CD8-positive, alpha-beta memory T cell (primary cell): ENCODE measurements at places on chromosomes 16 and 17. TPM values are rescaled to one million over a fixed set of nuclear protein-coding genes. Genes with fewer than 3 reads are reported as not detected.

- H3K4me3 ChIP-seq = no peak overlapping the region
- H3K27ac ChIP-seq = no peak overlapping the region
- peaks cover 6% of the 10 kb centered on the region for H3K36me3 ChIP-seq
These were observed 59.7 kb downstream of the LMF1 start for GRCh38 chr16:911101-911500.

DNA sequence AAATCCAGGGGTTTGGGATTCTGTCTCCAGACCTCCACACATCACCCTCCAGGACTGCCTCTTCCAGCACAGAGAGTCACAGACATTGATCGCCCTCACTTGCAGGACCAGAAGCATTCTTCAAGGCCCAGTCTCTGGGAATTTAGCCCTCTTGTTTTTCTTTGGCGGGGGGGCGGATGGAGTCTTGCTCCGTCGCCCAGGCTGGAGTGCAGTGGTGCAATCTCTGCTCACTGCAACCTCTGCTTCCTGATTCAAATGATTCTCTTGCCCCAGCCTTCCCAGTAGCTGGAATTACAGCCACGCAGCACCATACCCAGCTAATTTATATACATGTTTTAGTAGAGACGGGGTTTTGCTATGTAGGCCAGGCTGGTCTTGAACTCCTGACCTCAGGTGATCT, 8.5 kb upstream of the ITGAL start:
- peaks cover 16% of the 10 kb centered on the region for H3K4me1 ChIP-seq
- H3K4me3 ChIP-seq = no peak overlapping the region
- H3K27ac ChIP-seq = no peak overlapping the region
- no peaks in the 10 kb centered on the region for H3K27me3 ChIP-seq
- no peaks in the 10 kb centered on the region for H3K36me3 ChIP-seq
- no peak for DNase-seq

- no peak overlapping the region for H3K27ac ChIP-seq
- H3K4me3 ChIP-seq = no peak overlapping the region
- no peaks in the 10 kb centered on the region for H3K27me3 ChIP-seq
- DNase-seq = no peak
- peaks cover 12% of the 10 kb centered on the region for H3K36me3 ChIP-seq
These were observed 3.3 kb downstream of the IFT20 start for GRCh38 chr17:28331891-28332420.

DNA sequence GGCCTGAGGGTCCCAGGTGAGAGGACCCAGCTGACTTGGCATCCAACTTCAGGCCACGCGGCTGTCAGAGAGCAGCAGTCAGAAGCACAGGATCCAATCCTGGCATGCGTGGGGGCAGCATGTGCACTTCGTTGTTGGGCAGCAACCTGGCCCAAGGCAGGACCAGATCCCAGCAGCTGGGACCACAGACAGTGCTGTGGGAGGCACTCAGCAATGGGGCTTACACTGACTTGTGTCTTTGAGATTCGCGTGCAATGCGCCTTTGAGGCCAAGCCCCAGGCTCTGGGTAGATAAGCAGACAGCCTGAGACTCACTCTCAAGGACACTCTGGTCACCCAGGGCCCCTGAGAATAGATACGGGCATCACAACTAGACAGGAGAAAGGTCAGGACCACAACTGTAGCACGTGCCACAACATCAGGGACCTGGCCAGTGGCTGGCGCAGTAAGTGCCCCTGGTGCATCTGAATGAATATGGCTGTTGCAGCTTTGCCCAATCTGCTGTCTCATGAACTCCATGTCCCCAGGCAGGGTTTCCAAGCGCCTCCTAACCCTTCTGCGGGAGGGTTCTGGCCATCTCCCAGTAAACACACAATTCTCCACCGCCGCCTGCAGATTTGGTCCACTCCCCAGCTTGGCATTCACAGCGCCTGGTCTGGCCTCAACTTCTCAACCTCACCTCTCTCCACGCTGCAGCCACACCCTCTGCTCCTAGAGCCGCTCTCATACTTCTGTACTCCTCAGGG, 3.2 kb downstream of the PAM16 start:
- H3K36me3 ChIP-seq = no peaks in the 10 kb centered on the region
- H3K27me3 ChIP-seq = no peaks in the 10 kb centered on the region
- H3K27ac ChIP-seq = no peak overlapping the region
- no peak overlapping the region for H3K4me3 ChIP-seq

KRTAP4-5 gene
- not detected for total RNA-seq
